ENCODE measurements at places on chromosomes 13 and 19.

DNA sequence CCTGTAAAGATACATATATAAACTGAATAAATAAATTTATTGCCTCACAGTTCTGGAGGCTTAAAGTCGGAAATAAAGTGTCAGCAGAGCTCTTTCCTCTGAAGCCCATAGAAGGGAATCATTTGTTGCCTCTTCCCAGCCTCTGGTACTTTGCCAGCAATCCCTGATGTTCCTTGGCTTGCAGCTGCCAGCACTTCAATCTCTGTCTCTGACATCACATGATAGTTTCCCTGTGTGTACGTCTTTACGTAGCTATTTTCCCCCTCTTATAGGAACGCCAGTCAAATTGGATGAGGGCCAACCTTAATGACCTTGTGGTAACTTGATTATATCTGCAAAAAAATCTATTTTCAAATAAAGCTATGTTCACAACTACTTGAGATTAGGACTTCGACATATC, 250.9 kb downstream of the LIG4 start:
- DNase-seq, result peak; percentile 65

DNA sequence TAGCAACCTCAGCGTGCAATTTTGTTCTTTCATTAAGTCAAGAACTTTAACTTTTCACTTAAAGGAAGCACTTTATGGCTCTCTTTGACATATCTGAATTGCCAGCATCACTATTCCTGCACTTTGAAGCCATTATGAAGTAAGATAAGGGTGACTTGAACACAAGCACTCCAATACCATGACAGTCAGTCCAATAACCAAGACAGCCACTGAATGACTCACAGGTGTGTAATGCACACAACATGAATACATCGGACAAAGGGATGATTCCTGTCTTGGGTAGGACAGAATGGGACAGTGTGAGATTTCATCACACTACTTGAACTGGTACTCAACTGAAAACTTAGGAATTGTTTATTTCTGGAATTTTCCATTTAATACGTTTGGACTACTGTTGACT, 233.7 kb upstream of the IPO5 start:
- no peak for DNase-seq

DNA sequence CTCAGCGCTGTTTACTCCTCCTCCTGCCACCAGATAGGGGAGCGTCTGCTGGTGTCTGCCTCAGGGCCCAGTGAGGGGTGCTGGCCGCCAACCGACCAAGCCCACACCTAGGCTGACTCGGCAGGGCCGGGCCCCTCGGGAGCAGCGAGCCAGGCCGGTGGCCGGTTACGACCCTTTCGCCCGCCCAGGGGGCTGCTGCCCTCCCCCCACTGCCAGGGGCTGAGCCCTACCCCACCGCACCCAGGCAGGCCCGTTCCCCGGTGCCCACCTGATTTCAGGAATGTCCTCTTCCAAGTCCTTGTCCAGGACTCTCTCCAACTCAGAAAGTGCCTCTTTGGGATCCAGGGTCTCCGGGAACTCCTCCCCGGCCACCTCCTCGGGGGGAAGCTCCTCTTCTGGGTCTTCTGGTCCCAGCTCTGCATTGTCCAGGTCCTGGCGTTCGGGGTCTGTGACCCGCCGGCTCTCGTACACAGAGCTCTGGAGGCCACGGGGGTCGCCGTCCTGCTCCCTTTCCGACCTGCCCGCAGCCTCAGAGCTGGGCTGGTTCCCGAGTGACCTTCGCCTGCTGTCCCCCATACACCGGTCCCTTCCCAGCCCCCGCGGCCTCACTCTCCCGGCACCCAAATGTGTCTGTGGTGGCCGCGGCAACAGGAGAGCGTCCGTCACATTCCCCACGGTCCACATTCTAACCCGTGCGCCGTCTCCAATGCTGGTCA, 31.0 kb upstream of the MIER2 start:
- no peak for DNase-seq

DNA sequence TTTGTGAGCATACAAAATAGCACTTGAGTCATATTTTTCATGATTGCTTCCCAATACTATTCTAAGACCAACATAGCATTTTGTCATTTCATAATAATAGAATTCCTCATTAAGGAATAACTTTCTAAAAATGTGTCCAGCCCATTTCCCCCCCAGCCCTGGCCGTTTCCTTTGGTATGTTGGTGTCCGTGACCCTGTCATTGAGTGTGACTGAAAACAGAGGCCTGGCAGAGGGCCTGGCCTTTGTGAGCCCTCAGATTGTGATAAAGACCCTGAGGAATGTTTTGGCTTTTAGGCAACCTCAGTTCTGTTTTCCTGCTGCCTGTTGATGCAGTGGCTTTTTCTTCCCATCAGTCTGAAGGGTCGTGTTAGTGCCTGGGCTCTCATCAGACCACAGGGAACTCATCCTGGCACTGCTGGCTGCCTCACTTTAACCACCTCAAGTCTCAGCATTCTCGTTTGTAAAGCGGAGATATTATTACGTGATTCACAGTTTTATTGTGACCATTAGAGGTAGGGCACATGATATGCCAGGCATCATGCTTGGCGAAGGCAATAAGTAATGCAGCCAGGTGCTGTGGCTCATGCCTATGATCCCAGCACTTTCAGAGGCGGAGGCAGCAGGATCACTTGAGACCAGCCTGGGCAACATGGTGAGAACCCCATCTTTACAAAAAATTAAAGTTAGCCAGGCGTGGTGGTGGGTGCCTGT, 13.8 kb downstream of the SPINT2 start:
- no peak for DNase-seq

DNA sequence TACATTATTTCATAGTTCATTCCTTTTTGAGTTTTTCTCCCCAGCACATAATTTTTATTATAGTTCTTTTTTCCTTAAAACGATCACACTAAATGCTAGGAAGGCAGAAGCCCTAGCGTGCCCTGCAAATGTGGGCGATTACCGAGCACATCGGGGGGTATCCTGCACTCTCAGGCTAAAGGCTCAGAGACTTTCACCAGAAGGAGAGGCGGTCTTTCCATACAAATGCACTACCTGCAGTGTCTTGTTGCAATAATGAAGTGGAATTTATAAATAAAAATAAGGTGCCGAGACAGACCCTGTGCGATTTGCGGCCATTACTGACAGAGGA, 29.3 kb upstream of the SPACA7 start:
- no peak for DNase-seq

Measured in NCI-H82 (cell line).